Activated CD4-positive, alpha-beta T cell treated with anti-CD3 and anti-CD28 coated beads, Interleukin-2, amount 50 U/mL, for 4 hours (primary cell): ENCODE measurements at places on chromosomes 6 and 20.

DNA sequence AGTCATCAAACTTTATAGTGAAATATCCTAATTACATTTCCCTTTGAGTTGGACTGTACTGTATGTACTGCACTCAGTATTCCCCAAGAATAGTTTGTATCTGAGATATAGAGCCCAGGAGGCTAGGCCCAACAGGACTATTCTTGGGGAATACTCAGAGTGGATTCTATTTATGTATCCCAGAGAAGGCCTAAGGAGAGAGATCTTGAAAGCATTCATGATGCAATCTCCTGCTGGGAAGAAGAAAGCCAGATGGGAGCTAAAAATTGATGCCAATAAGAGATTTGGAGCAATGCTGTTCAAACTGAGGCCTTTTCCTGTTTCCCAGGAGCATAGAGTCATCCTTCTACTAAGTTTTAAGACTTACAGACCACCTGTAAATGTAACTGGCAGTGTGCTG lies 452.1 kb upstream of the PLCB4 start:
- DNase-seq = no peak

GRCh38 chr20:34577061-34577460 lies 18.5 kb downstream of the MAP1LC3A start:
- DNase-seq = no peak

GRCh38 chr20:43942667-43943285 lies 28.1 kb downstream of the TOX2 start:
- no peak for DNase-seq

DNA sequence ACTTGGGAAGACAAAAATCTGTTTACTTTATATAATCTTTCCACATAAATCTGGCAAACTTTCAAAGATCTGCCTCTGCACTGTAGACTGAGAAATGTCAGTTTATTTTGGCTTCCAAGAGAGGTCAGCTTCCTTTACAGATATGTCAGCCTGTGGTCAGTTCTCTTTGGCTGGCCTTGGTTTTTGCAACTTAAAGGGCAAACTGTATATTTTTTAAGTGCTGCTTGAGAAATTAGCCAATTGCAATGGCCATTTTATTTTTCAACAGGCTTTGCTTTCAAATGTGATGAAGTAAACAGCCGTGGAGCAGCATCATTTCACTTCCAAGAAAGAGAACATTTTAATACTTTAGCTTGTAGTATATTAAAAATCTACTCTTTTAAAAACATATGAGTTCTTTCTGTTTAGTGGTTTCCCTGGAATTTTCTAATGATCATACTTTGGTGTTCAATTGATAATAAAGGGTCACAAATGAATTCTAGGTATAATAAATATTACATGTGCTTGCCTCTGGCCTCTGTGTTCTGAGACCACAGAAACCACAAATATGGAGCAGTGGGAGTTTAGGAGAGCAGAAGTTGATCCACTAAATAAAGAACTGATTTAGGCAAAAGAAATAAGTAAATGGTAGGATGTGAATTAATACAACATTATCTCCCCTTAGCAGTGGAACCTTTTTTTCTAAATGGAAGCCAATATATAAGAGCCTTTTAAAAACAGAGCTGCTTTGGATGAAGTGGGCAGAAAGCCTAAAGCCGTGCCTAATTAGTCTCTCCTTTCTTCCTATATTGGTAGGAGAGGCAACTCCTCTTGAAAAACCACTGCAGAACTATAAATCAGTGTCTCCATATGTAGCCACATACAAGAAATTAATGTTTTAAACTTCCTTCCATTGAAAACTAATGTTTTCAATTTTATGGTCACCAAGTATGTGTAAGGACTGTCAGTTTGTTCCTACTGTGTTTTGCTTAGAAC lies 16.2 kb downstream of the ADGRB3 start:
- no peak for DNase-seq

- no peak for DNase-seq
These were observed 172.4 kb upstream of the PDE10A start for GRCh38 chr6:165835410-165835851.

DNA sequence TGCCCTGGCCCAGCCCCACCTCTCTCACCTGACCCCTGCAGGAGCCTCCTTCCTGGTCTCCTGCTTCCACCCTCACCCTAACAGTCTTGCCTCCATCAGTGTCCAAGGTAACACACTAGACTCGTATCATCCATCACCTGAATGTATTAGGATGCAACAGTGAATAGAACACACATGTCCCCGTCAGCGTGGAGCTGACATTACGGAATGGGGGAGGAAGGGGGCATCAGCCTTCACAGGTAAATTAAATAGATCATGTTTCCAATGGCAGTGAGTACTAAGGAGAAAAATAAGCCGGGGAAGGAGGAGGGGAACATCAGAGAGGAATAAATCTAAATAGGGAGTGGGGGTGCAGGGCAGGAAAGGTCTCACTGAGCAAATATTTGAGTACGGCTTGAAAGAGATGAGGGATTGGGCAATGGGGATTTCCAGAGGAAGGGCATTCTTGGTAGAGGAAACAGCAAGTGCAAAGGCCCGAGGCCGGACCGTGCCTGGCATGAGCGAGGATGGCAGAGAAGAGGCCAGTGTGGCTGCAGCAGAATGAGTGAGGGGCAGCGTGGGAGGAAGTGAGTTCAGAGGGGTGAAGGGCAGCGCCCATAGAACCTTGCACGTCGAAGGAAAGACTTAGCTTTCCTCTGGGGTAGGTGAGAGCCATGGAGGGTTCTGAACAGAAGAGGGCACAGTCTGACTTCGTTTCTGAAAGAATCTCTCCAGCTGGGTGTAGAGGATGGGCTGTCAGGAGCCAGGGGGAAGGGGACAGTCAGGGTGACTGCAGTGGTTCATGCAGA lies 110.1 kb upstream of the PTPN1 start:
- DNase-seq = no peak

DNA sequence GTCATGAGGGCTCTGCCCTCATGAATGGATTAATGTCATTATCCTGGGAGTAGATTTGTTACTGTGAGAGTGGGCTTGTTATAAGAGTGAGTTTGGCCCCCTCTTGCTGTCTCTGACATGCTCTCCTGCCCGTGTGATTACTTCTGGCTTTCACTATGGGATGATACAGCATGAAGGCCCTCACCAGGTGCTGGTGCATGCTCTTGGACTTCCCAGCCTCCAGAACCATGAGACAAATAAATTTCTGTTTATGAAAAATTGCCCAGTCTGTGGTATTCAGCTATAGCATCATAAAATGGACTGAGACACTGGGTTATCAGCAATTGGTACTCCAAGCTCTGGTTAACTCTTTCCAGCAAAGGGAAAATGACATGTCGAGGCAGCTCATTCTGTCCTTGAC lies 76.2 kb upstream of the MAP3K7 start:
- no peak for DNase-seq

- DNase-seq = no peak
These were observed 14.7 kb downstream of the JAG1 start for GRCh38 chr20:10658876-10659632.

- DNase-seq = no peak
These were observed 118.9 kb upstream of the COL21A1 start for GRCh38 chr6:56366141-56366852.

GRCh38 chr6:27811451-27811772 lies 100.8 kb downstream of the OR2B2 start:
- no peak for DNase-seq

DNA sequence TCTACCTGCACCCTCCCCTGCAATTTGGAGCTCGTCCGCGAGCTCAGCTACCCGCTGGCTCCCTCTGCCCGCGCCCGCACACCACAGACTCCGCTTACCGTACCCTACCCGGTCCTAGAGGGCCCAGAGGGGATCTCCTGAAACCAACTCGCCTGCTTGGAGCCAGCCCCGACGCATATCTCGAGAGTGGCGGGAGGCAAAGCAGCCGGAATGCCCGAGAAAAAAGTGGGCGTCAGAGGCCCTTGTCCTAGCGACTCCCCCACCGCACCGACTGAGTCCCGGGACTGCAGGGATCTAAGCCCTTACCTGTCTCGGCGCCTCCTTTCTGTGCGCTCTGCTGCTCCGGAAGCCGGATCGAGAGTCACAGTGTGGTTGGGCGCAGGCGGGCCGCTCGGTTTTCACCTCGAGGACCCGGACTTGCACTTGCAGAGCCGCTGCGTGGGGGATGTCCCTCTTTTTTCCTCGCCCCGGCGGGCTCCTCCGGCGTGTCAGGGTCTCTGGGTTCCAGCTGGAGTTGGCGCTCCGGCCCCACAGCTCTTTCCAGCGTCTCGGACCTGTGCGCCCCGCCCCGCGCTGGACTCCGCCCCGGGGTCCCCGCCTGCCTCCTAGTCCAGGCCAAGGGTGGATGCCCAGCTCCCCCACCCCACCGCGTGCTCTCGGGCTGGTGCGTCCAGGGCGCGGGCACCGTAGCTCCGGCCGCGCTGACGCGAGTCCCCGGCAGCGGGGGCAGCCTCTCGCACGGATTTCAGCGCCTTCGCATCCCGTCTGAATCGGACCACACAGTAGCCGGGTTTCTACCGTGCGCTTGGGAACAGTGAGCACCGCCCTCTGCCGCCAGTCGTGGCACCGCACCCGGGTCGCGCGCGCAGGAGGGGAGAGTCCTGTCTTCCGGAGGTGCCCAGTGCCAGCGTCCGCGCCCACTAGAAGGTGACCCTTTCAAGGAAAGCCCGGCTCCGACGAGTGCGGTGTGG lies at the start of gene PROKR2:
Gene PROKR2, minus strand, starts transcription at position 767 of the 971 bp plus-strand sequence. CDS start 2,585 bp downstream, outside the sequence.
- no peak for DNase-seq

- DNase-seq = no peak
These were observed 60.2 kb downstream of the SCML4 start for GRCh38 chr6:107763946-107764345.

DNA sequence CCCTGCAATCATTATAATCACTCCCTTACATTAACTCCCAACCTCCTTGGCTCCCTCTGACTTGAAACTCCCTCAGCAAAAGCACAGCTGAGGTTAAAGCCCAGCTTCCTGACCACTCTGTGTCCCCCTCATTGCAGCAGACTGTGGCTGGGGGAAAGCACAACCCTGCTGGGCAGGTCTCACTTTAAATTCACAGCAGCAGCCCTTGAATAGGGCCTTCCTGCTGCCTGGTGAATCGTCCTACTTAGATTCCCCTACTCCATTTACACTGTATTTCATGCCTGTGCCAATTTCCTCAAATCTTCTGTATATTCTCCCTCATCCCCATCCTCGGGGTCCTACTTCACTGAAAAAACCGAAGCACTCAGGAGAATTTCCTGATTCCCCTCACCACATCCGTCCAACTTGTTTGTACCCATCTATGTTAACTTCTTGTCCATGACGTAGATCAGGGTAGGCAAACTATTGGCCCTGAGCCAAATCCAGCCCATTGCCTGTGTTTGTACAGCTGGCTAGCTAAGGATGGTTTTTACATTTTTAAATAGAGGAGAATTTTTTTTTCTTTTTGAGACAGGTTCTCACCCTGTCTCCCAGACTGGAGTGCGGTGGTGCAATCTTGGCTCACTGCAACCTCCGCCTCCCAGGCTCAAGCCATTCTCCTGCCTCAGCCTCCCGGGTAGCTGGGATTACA lies 31.5 kb upstream of the GCM1 start:
- DNase-seq = no peak

- DNase-seq = no peak
These were observed 31.3 kb upstream of the CCDC167 start for GRCh38 chr6:37531026-37531425.

GRCh38 chr6:26030716-26031115 lies 56.5 kb upstream of the HFE start:
- no peak for DNase-seq

GRCh38 chr6:25324066-25324762 lies 45.0 kb downstream of the CARMIL1 start:
- DNase-seq = no peak

GRCh38 chr6:151807513-151808370 lies at the start of gene ESR1:
Gene ESR1, plus strand, starts transcription at chr6:151807682. Its CDS starts 231 bp downstream, at chr6:151807913.
- no peak for DNase-seq
